ENCODE measurements at places on chromosomes 2 and 18. TPM values are rescaled to one million over a fixed set of nuclear protein-coding genes. Genes with fewer than 3 reads are reported as not detected.

DNA sequence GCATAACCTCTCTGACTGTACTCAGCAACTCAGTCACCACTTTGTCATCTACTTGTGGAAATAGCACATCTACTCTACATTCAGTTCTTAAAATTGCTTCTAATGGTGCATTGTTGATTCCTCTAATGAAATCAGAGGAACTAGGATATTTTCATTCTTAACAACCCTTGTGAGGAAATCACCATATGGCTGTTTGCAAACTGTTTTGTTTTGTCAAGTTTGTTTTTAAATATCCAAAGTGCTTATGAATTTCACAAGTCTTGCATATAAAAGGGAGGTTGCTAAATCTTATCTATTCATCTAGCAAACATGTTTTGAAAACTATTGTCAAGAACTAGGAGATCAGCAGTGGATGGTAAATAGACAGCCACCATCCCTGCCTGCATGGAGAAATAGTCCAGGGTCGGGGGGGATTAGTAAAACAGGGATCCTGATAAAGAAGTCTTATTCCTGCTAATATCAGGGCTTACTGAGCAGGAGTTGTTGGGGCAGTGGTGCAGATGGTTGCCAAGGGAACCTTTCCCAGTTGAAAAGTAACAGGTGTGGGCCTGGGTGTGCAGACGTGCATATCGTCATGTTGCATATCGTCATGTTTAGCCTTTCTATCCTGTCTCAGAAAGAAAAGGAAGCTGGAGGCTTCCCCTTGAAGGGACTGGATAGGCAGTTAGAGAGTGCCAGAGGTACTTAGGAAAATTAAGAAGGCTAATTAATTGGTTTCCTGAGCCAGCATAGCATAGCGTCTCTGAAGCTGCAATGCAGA is 7.5 kb upstream of the MYO3B start:
- DNase-seq: no peak

Gene C1QL2
- total RNA-seq: not detected

Gene MROH2A
- not detected for total RNA-seq

DNA sequence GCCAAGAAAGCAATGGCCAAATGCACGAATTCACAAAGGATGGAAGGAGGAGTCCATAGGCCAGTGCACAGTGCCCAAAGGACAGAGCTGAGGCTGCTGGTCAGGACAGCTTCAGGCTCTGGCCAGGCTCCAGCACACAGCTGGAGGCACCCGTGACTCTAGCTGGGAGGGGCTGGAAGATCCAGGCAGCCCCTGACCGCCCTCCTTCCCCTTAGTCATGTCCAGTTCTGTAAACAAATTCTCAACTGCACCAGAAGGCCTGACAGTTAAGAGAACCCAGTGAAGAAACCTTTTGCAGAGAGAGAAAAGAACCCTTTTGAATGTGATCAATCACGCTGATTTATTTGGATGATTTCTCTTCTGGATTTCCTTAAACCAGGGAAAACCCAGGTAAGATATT is 7.7 kb upstream of the YWHAQ start:
- no peak for DNase-seq

Gene RNU2-63P
- 42.7 TPM for total RNA-seq

Gene RAD51AP2
- not detected for total RNA-seq

DNA sequence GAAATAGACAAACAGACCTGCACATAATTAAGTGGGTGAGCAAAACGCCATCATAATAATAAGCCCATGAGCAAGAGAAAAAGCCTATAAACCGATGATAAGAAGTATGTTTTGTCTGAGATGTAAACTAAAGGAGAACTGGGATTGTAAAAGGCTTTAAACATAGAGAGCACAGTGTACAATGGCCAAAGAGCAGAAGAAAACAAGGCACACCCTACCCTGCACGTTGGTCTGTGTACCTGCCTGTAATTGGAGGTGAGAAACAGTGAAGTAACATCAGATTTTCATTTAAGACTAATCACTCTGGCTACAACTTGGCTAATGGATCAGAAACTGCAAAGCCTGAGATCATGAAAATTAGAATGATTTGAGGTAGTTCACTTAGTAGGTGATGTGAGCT is 1094.7 kb upstream of the GYPC start:
- no peak for DNase-seq
